Mesenchymal stem cell (in vitro differentiated cells and primary cell): ENCODE measurements at places on chromosomes 4 and X.

DNA sequence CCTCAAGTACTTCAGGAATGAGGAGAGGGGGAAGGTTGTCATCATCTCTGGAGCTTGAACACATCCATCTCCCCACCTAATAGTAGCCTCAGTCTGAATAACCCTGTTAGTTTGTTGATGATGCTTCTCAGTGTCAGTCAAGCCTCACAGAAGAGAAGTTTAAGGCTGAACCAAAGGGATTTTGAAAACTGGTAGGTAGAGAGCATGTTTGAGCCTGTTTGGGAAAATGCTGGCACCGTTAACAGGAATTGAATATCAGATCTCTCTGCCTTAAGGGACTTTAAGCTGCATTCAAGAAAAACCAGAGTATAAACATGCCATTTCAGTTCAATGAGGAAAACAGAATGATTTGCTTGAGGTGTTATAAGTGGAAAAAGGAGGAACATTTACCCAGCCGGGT, 73.1 kb downstream of the MAPK10 start:
- DNase-seq = no peak

DNA sequence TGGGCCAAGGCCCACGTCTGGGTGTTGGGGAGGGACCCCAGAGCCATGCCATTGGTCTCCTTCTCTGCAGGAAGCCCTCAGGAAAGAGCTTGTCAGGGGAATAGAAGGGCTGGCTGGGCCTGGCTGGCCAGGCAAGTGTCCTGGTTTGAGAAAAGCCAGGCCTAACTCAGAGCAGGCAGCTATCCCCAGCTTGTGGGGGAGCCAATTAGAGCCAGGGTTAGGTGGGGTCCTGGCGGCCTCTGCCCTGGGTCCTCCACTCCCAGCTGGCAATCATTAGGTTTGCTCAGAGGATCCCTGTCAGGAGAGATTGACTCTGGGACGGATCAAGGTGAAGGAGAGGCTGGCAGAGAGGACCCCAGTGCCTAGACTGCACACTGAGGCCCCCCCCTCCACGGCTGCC, 64.8 kb downstream of the PJA1 start:
- DNase-seq = no peak

DNA sequence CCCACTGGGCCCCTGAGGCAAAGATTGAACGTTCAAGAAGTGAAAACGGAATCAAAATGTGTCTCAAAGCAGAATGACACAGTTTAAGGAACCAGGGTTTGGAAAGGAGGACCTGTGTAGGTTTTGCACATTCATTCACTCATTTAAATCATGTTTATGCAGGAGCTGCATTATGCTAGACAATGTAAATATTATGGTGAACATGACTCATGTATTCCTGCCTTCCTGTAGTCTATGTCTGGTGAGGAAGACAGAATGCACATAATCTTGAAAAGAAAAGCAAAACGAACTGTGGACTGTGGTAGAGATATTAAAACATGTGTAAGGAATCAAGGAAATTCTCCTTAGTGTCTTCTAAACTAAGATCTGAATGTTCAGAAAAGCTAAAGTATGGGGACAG, 311.8 kb upstream of the SMIM31 start:
- DNase-seq = peak; percentile 17

- DNase-seq = peak; percentile 40
Observed at GRCh38 chr4:166091912-166092510, 219.0 kb downstream of the TLL1 start.

DNA sequence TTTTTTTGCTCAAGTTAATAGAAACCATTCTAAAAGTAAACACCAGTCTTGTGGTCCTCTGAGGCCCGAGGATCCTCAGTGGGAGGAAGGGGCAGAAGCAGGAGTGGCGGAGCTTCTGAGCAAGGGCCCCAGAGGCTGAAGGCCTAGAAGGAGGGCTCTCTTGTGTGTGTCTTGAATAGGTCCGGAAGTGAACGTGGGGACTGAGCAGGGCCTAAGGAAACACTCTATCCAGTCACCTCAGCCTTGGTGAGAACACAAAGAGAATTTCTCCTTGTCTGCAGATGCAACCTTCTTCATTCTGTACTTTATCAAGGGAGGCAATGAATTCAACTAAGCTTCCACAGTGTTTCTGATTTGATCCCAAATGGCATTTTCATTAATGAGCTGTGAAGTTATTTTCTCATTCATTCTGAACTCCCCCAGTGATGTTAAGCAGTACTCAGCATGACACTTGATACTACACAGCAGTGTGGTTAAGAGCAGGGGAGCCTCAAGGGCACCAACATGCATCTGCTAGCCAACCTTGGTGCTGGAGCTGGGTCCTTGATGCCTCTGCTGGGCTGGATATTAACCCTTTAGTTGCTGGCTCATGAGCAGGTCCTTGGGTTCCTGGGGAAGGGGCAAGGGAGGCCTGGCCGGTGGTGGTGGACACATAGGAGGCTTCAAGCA, 64.7 kb downstream of the RBM47 start:
- peak; percentile 63 for DNase-seq

DNA sequence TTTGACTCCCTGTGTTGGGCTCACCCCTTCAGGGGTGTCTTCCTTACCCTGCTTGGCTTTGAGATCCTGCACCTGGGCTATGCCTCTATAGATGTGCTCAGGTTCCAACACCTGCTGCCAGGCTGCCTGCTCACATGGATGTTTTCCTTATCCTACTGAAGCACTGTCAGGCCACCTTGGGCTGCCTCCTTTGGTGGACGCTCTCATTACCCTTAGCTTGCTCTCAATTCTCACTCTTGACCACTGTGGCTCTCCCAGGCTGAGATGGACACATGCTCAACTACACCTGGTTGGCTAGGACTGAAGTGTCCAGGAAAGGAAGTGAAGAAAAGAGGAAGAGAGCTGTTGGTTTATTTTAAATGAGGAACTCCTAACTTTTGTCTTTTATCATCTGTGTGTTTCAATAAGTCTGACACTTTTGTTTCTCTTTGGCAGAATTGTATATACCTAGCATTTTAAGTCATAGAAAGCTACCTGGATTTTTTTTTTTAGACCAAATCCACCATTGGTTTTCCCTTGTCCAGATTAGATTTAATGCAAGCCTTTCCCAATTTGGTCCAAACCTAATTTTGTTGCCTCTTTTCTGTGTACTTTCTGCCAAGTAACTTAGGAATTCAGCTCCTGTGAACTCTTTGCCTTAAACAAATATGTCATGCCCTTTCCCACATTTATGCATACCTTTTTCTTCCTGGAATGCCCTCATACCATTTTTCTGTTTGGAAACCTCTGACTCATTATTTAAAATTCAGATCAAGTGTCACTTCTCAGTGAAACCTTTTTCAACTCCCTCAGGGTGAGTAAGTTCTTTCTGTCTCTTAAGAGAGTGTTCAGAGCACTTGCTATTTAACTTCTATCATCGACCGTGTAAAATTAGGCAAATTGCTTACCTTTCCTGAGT, 175.8 kb downstream of the GC start:
- DNase-seq = peak; percentile 22

DNA sequence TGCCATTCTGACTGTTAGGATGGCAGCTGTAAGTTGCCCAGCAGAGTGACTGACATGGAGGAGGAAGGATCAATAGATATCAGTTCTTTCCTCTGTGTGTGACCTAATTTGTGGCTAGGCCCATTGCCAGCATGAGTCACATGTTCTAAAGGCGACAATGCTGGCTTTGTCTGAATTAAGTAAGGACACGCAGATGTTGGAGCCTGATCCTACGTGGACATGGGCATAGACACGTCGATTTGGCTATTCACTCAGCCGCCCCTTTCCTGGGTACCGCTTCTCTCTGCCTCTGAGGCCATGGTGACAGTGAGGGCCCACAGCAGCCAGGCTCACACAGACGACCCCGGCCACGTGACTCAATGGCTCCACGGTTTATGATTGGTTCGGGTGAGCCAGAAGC, 16.3 kb downstream of the PROM1 start:
- DNase-seq = no peak

- DNase-seq = no peak
Observed at GRCh38 chr4:120777459-120777858, 145.1 kb downstream of the PRDM5 start.

GRCh38 chrX:10529344-10529743, 91.0 kb downstream of the MID1 start:
- DNase-seq = peak; percentile 18

- no peak for DNase-seq
Observed at GRCh38 chr4:157572284-157572683, 351.8 kb downstream of the GRIA2 start.

DNA sequence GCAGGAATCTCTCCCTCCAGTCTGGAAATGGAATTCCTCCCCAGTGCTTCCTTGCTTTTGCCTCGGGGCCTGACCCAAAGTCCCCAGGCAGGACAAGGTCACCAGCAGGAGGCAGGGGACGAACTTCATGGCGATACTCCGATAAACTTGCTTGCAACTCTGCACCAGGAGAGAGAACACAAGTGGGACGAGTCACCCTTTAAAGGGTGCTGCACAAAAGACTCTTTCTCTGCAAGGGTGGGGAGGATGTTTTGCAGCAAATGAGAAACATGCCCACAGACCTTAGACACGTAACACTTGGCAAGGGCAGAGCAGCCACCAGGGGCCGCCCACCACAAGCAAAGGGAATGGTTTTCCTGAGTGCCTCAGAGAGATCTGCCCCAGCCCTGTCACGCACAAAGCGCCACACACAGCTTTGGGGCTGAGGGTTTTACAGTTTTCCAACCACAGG, at the start of gene FGFBP2:
Gene FGFBP2, minus strand, starts transcription at position 175 of the 451 bp plus-strand sequence. Its CDS starts 46 bp downstream, at position 129.
- DNase-seq = peak; percentile 58

- no peak for DNase-seq
Observed at GRCh38 chrX:30151964-30152363, 63.4 kb upstream of the MAGEB2 start.

- DNase-seq = no peak
Observed at GRCh38 chr4:183596067-183596757, 62.8 kb downstream of the RWDD4 start.

DNA sequence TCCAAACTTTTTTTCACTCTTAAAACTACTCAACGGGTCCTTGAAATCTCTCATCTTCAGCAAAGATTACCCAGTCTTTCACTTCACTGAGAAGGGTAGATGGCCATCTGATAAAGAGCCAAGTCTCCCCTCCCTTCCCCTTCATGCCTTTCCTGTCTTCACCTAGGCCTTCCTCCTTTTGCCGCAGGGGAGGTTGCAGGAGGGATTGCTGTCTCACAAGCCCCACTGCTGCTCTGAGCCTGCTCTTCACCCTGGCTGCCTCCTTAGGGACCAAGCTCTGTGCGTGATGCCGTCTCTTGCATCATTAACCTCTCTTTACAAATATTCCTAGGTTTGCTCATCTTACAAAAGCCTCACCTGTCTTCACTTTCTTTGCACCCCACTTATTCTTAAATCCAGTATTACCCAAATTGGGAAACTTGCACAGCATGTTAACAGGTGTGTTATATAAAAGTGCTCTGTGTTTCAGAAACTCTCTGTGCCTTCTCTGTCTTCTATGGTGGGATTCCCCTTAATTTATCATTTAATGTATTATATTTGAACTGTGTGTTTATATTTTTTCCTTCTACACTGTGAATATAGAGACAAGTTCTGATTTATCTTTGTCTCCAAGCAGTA, 3.8 kb downstream of the ZFX start:
- DNase-seq = no peak

DNA sequence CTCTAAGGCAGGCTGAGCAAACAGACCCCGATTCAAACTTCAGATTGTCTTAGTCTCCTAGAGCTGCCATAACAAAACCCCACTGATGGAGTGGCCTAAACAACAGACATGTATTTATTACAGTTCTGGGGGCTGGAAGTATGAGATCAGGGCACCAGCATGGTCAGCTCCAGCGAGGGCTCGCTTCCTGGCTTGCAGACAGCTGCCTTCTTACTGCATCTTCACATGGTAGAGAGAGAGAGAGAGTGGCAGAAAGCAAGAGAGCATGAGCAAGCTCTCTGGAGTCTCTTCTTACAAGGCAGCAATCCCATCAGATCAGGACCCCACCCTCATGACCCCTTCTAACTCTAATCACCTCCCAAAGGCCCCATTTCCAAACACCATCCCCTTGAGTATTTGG, 22.3 kb upstream of the SORCS2 start:
- no peak for DNase-seq

- DNase-seq = peak; percentile 35
Observed at GRCh38 chr4:185778307-185778706, 33.7 kb downstream of the SORBS2 start.
